Stimulated activated memory B cell treated with anti-CD40 and anti-IgM and Interleukin-4, amounts not matched to agents 10 μg/mL and 1 μg/mL and 100 μg/mL, for 72 hours (primary cell): ENCODE measurements at places on chromosomes 5 and 9.
A peak's percentile ranks its signal among the peaks of the same experiment; 100 is the strongest.

GRCh38 chr5:115829913-115830312 is 11.5 kb downstream of the ATG12 start:
- ATAC-seq: no peak

DNA sequence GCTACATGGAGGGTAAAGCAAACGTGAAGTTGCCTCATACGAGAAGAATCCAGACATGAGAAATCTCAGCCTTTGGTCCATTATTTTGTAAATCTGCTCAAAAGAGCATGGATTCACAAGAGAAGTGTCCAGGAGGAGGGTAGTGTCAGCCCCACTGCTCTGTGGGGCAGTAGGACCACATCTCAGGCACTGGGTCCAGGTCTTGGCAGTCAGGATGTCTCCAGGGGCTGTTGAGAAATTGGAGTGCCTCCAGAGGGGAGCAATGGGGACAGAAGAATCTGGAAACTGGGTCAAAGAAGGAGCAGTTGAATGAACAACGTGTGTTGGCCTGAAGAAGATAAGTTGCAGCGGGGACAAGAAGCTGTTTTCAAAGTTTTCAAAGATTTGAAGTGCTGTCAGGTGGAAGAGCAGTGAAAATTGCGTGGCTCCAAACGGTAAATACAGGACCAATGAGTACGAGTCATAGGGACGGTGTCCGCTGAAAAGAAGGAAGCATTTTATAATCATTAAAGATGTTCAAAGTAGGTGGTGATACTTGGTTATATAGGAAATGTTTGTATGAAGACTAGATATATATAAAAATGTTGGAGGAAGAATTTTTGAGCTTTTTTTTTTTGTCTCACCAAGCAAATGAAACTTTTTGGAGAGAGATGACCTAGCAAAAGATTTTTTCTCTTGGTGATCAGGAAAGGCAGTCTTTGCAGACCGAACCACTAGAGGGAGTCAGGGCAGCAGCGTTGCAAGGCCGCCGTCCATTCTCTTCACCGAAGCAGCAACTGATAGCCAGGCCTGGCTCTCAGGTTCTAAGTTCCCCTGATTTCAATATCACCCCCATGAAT is 57.1 kb upstream of the ZBED3 start:
- peak; percentile 61 for ATAC-seq

GRCh38 chr5:2381070-2381469 is 370.4 kb downstream of the IRX2 start:
- no peak for ATAC-seq

- ATAC-seq: no peak
Observed at GRCh38 chr9:136562746-136563495, 17.1 kb upstream of the NOTCH1 start.

- ATAC-seq: no peak
Observed at GRCh38 chr5:151351671-151352070, 4.3 kb upstream of the SLC36A2 start.
